Stimulated activated CD4-positive, alpha-beta T cell treated with anti-CD3 and anti-CD28 coated beads, Interleukin-12 subunit alpha, Interleukin-12 subunit beta, amount 100 ng/mL, for 24 hours (primary cell): ENCODE measurements at places on chromosomes 4 and X.
A peak's percentile ranks its signal among the peaks of the same experiment; 100 is the strongest.

GRCh38 chrX:130975947-130976346 lies 72.9 kb upstream of the ENOX2 start:
- peak; percentile 2 for DNase-seq

DNA sequence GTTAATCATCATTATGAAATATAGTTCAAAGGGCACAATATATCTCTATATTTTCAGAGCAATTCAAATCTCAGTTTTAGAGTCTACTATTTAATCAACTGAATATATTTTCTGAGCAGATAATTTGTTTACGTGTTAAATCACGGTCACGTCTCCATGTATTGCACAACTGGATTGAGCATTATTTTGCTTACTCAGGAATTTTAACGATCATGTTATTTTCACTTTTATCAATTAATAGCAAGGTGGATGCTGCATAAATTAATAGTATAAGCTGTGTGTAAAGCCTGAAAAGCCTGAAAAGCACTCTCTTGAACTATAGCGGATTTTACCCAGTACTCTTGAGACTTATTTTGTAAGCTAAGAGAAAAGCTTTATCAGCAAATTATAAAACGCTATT lies 374.9 kb downstream of the MAGEB5 start:
- no peak for DNase-seq

- DNase-seq, result no peak
Observed at GRCh38 chr4:41079881-41080560, 134.3 kb downstream of the APBB2 start.

DNA sequence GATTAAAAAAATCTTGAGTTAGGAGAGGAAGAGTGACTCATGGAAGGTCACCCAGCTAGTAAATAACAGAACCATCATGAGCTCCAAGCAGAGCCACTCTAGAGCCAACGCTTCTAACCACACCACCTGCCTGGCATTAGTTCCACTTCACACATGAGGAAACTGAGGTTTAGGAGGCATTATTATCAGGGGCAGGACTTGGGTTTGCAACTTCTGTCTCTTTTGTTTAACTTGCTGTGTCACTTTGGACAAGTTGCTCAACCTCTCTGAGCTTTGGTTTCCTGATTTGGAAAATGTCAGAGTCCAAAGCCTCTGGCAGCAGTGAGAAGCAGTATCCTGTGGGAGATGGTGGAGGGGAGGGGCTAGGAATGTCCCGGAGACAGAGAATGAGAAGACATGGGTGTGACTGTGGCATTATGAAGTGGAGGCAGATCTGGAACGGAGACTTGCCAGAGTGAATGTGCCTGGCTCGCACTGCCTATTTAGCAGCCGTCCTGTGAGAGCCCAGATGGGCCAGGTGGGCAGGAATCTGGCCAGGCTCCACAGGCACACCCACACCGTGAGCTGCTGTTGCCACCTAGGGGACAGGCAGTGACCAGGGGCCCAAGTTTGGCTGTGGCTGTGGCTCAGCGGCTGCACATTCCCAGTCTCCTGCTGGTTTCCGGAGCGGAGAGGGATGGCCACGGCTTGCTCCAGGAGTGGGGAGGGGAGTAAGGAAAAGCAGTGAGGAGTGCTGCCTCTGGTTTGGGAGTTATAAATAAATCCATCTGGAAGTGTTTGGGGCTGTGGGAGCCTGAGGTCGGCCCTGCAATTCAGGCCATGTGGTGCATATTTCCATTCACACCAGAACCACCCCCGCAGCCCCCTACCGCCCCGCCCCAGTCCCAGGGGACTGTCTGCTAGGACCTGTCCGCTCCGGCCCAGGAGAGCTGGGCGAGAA lies 93.4 kb downstream of the NHSL2 start:
- no peak for DNase-seq

DNA sequence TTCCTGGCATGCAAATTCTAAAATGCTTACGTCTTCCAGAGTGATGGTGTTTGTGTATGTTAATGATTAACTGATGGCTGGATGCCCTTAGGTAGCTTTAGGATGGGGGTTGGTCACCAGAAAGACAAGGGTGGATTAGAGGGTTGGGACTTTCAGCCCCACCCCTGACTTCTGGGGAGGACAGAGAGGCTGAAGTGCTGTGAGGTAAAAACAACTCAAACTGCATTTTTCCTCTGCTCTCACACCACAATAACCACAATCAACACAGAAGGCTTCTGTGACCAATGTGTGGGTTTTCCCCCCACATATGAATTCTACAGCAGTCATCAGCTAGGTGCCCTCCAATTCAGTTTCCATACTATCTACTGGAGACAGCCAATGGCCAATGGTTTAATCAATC lies 18.7 kb upstream of the DDIT4L start:
- no peak for DNase-seq

GRCh38 chr4:112700679-112701078 lies 63.7 kb downstream of the LARP7 start:
- DNase-seq, result no peak
